ENCODE measurements at places on chromosomes 2 and 18. TPM values are rescaled to one million over a fixed set of nuclear protein-coding genes. Genes with fewer than 3 reads are reported as not detected.
A peak's percentile ranks its signal among the peaks of the same experiment; 100 is the strongest.

Gene MSH2
- total RNA-seq = 59.3 TPM

GRCh38 chr18:75923169-75923568 is 495.7 kb upstream of the SMIM21 start:
- no peak overlapping the region for H3K4me3 ChIP-seq
- no peaks in the 10 kb centered on the region for H3K4me1 ChIP-seq
- no peak for DNase-seq
- H3K27me3 ChIP-seq = peaks cover 2% of the 10 kb centered on the region
- no peak overlapping the region for H3K27ac ChIP-seq

DNA sequence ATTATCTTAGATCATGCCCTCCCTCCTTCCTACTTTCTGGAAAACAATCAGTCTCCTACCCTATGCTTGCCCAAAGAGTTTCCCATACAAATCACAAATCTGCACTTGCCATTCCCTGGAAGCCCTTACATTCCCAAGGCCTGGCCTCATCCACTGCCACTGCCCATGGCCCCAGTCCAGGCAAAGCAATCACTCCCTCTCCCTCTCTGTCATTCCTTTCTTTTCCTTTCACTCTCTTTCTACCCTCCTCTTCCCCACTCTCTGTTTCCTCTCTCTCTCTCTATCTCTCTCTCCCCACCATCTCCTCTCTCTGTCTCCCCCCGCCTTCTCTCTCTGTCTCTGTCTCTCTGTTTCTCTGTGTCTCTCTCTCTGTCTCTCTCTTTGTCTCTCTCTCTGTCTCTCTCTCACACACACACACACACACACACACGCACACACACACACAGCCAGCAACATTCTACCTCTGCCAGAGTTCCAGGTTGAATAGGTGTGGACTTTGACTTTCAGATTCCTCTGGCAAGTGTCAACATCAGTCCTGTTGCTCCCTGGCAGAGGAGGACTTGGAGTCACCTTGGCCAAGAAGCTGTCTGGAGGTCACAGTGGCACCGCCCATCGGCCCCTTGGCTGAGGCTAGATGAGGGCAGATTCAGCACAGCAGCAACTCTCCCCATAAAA is 43.7 kb upstream of the NAT8 start:
- H3K27ac ChIP-seq = no peak overlapping the region
- H3K4me1 ChIP-seq = no peaks in the 10 kb centered on the region
- no peak for DNase-seq
- no peaks in the 10 kb centered on the region for H3K36me3 ChIP-seq
- peaks cover 15% of the 10 kb centered on the region for H3K27me3 ChIP-seq
- no peak overlapping the region for H3K4me3 ChIP-seq

GRCh38 chr2:64622443-64623241 is 31.1 kb downstream of the SERTAD2 start:
- H3K27ac ChIP-seq = no peak overlapping the region
- no peak for DNase-seq

Gene NAT8
- not detected for total RNA-seq

- no peaks in the 10 kb centered on the region for H3K4me1 ChIP-seq
- H3K27me3 ChIP-seq = no peaks in the 10 kb centered on the region
- DNase-seq = no peak
- no peaks in the 10 kb centered on the region for H3K36me3 ChIP-seq
Measured at GRCh38 chr2:99748344-99748743, 258.5 kb upstream of the REV1 start.

DNA sequence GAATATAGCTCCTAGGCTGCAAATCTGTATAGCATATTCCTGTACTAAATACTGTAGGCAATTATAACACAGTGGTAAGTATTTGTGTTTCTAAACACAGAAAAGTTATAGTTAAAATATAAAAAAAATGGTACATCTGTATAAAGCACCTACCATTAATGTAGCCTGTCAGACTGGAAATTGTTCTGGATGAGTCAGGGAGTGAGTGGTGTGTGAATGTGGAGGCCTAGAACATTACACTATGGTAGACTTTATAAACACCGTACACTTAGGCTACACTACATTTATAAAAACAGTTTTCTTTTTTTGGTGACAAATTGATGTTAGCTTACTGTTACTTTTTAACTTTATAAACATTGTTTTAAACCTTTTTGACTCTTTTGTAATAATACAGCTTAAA is 226.3 kb downstream of the CCDC85A start:
- no peaks in the 10 kb centered on the region for H3K36me3 ChIP-seq
- no peaks in the 10 kb centered on the region for H3K4me1 ChIP-seq
- no peak for DNase-seq

GRCh38 chr2:175398848-175399247 is 217.3 kb upstream of the ATP5MC3 start:
- H3K27ac ChIP-seq = no peak overlapping the region
- no peaks in the 10 kb centered on the region for H3K36me3 ChIP-seq
- no peak overlapping the region for H3K4me3 ChIP-seq
- no peak for DNase-seq
- peaks cover 3% of the 10 kb centered on the region for H3K27me3 ChIP-seq

DNA sequence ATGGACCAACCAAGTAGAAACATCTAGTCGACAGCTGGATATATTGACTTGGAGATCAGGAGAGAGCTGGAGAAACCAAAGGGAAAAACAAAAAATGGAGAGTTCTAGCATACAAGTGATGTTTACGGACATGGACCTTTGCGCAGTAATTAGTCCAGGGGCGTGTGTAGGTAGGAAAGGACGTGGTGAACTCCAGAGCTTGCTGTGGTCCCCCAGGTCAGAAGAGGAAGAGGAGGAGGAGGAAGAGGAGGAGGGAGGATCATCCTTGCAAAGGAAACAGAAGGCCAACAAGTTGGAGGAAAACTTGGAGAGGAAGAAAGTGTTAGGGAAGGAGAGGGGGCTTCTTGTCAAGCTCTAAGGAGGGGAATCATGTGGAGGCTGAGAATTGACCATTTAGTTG is 17.5 kb downstream of the TRAF3IP1 start:
- DNase-seq = no peak
- H3K36me3 ChIP-seq = no peaks in the 10 kb centered on the region
- H3K27me3 ChIP-seq = no peaks in the 10 kb centered on the region
- H3K27ac ChIP-seq = no peak overlapping the region

DNA sequence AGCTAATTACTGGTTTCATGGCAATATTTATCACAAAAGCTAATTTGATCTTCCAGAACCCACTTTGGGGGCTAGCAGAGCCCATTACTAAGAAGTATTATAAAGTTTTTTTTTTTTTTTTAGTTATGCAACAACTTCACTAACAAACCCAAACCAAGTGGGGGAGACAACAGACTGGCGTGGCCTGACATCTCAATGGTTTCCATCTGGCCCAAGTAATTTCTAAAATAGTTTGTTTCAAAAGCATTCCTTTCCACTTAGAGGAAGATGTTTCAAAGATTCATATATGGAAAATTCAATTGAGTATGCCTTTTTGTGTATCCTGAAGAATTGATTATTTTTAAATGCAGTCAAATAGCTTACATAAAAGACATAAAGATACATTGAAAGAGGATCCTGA is 367.1 kb downstream of the HRH4 start:
- no peaks in the 10 kb centered on the region for H3K4me1 ChIP-seq
- no peak overlapping the region for H3K4me3 ChIP-seq
- no peaks in the 10 kb centered on the region for H3K27me3 ChIP-seq
- H3K36me3 ChIP-seq = no peaks in the 10 kb centered on the region

DNA sequence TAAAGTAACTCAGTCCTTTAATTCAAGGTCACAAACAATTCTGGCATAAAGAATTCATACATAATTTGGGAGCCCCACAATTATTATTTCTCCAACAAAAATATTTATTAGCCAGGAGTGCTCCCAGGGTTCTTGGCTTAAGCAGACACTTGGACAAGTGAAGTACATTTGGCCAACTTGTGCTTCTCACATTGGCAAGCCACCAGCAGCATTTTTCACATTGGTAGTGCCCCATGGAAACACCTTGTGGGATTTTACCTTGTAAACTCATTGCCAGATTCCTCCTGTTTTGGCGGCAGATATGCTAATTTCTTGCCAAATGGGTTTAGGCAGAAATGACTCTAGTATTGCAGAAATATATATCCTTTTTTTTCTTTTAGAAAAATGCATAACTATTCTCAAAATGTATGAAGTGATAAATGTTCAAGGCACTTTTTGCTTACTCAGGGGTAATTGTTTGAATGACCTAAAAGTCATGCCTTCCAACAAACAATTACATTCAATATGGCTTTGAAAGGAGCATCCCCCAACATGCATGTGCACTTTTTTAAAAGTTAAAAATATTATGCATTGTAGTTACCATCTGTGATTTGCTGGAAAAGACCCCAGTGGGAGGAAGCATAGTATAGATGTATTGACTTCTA is 113.5 kb downstream of the CSRNP3 start:
- no peaks in the 10 kb centered on the region for H3K36me3 ChIP-seq
- H3K27me3 ChIP-seq = no peaks in the 10 kb centered on the region
- H3K27ac ChIP-seq = no peak overlapping the region
- no peaks in the 10 kb centered on the region for H3K4me1 ChIP-seq
- no peak overlapping the region for H3K4me3 ChIP-seq

DNA sequence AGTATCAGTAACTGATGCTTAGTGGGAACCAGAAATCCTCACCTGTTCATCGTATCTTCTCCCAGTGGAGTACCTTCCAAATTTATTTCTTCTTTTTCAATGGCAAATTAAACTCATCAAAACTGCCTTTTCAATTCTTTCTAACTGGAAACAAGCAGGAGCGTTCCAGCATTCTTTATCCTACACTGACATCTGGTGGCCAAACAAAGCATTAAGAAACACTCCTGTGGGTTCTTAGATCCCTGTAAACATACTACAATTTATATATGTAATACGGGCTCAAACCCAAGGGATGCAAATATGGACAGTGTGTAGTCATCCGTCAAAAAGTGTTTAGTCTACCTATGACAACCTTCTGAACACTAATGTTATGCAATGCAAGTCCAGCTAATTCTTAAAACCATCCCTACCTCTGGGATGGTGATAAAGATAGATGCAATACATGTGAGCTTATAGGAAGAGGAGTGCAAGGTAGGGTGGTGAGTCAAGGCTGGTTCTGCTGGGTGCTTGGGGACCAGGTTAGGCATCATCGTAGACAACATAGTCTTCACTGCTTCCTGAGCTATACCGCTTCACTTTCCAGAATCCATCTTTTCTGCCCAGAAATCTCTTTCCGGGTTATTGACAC is 375.0 kb downstream of the CTNNA2 start:
- H3K36me3 ChIP-seq = no peaks in the 10 kb centered on the region
- H3K27me3 ChIP-seq = no peaks in the 10 kb centered on the region
- H3K27ac ChIP-seq = no peak overlapping the region
- DNase-seq = peak; percentile 45
- H3K4me3 ChIP-seq = no peak overlapping the region
- no peaks in the 10 kb centered on the region for H3K4me1 ChIP-seq

- H3K4me1 ChIP-seq = no peaks in the 10 kb centered on the region
- DNase-seq = no peak
- no peaks in the 10 kb centered on the region for H3K27me3 ChIP-seq
Measured at GRCh38 chr2:2793925-2794560, 463.0 kb upstream of the MYT1L start.

- DNase-seq = no peak
- H3K27me3 ChIP-seq = no peaks in the 10 kb centered on the region
- H3K36me3 ChIP-seq = no peaks in the 10 kb centered on the region
- no peak overlapping the region for H3K4me3 ChIP-seq
Measured at GRCh38 chr2:139214801-139215200, 434.6 kb upstream of the NXPH2 start.

Gene TSGA10
- total RNA-seq = 6.9 TPM

Gene IER3IP1
- total RNA-seq = 12.4 TPM

GRCh38 chr2:10876963-10877362 is 34.8 kb upstream of the KCNF1 start:
- no peaks in the 10 kb centered on the region for H3K4me1 ChIP-seq
- H3K4me3 ChIP-seq = no peak overlapping the region
- no peak overlapping the region for H3K27ac ChIP-seq
- peaks cover 22% of the 10 kb centered on the region for H3K27me3 ChIP-seq
- no peaks in the 10 kb centered on the region for H3K36me3 ChIP-seq
- no peak for DNase-seq

DNA sequence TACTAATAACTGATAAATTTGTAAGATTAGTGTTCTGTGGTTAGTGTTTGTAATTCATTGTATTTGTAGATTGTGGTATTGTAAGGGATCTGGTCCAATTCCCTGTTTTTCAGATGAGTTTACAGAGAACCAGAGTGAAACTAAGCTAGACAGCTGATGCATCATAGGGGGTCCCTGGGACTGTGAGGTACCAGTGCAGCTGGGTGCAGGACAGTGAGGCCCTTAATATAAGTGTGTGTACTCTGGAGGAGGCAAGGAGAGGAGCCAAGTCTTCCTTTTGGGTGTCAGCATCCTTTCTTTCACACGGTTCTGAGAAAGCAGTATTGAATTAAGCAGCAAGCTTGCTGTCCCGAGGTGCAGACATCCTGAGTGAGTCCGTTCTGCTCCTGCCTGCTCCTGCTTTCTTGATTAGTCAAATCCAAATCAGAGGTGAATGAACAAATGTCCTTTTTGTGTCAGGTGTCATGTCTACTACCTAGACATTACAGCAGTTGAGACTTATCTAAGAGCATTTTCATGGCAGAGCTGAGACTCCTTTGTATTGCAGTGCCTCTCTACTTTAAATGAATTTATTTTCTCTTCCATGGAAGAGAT is 194.9 kb downstream of the MCFD2 start:
- H3K4me1 ChIP-seq = peaks cover 29% of the 10 kb centered on the region
- no peak overlapping the region for H3K27ac ChIP-seq
- peaks cover 9% of the 10 kb centered on the region for H3K36me3 ChIP-seq
- no peak for DNase-seq
- H3K4me3 ChIP-seq = no peak overlapping the region

Gene MBD1
- 101 TPM for total RNA-seq

Gene TGFA
- total RNA-seq = not detected

DNA sequence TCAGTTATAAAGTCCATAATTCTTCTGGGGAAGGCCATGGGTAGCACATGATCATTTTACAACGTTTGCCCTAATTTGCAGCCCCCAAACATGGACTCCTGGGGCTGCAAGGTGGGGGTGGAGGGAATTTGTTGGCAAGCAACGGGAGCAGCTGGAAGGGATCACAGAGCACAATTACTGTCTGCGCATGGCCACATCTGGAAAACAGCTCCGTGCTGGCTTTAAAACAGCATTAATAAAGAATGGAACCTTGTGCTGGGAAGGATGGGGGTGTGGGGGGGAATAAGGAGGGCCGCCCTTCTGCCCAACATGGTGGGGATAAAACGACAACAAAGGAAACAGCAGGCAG is 60.9 kb upstream of the SLC14A2 start:
- no peaks in the 10 kb centered on the region for H3K4me1 ChIP-seq
- H3K4me3 ChIP-seq = no peak overlapping the region
- H3K27me3 ChIP-seq = peaks cover 5% of the 10 kb centered on the region
- H3K36me3 ChIP-seq = no peaks in the 10 kb centered on the region
- no peak overlapping the region for H3K27ac ChIP-seq

GRCh38 chr18:46591783-46592391 is 65.1 kb downstream of the LOXHD1 start:
- H3K27ac ChIP-seq = no peak overlapping the region
- peaks cover 8% of the 10 kb centered on the region for H3K4me1 ChIP-seq
- H3K4me3 ChIP-seq = no peak overlapping the region
- H3K36me3 ChIP-seq = no peaks in the 10 kb centered on the region
- H3K27me3 ChIP-seq = peaks cover 27% of the 10 kb centered on the region

Gene DNAJC5G
- total RNA-seq = not detected
